ENCODE measurements at places on chromosomes 12 and 14.

- DNase-seq: peak; percentile 100
Measured at GRCh38 chr14:54773171-54774006, 129.2 kb downstream of the GCH1 start.

GRCh38 chr14:20610002-20610765, 19.0 kb upstream of the RNASE12 start:
- peak; percentile 64 for DNase-seq

DNA sequence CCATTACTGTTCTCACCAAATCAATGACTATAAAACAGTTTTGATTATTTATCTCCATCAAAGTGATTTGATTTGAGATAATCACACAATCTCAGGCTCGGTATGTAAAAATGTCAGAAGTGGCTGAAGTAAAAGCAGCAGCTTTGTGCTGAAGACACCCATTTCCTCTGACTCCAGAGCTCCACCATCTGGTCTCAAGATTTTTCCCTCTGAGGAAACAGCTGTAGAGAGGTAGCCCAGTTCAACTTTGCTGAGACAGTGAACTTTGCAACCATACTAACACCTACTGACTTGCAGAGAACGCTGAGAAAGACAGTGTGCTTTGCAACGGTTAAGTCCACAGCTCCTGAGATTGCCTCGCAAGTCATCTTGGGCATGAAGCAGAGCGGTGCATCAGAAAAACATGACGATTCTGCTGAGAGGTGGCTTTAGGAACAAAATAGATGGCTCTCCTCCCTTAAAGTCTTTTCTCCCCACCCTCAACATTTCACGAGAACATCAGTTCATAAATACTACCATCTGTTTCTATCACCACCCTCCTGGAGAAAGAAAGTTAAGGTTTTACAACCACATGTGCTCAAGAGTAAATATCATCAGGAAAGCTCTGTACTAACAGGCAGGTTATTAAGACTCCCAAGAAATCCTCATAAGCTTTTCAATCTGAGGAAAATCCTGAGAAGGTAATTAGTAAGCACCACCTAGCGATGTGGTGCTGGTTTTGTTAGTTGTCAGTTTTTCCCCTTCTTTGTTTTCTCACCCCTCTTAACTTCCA, 34.8 kb downstream of the HIGD1C start:
- peak; percentile 35 for DNase-seq

GRCh38 chr14:51533160-51533559, 118.5 kb upstream of the FRMD6 start:
- peak; percentile 64 for DNase-seq

GRCh38 chr12:100539202-100539601, 34.3 kb upstream of the GAS2L3 start:
- no peak for DNase-seq

- peak; percentile 15 for DNase-seq
Measured at GRCh38 chr12:82912406-82912805, 225.7 kb downstream of the TMTC2 start.

GRCh38 chr12:74847169-74847568, 309.5 kb downstream of the ATXN7L3B start:
- no peak for DNase-seq

GRCh38 chr14:67602076-67602475, 2.0 kb upstream of the PIGH start:
- DNase-seq: no peak

DNA sequence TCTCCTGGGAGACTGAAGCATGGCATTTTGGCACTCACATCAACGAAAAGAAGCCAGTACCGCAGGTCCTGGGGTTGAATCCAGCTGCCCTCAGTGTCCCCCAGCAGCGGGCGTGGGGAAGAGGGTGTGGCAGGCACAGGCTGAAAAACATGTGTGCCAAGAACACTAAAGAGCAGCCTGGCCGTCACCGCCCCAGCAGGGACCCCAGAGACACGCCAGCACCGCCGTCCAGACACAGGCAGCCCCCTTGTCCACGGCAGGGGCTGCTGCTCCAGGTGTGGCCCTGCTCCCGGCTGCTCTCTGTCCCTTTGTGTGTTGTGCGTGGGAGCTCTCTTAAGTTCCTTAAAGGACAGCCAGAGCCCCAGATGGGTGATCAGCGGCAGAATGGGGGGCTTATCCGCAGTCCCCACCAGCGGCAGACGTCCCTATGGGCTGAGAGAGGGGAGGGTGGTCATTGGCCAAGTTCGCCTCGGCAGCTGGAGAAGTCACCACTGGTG, 556 bp downstream of the PHETA1 start:
- no peak for DNase-seq

- DNase-seq: no peak
Measured at GRCh38 chr14:94689985-94690400, 77.8 kb downstream of the SERPINA3 start.

DNA sequence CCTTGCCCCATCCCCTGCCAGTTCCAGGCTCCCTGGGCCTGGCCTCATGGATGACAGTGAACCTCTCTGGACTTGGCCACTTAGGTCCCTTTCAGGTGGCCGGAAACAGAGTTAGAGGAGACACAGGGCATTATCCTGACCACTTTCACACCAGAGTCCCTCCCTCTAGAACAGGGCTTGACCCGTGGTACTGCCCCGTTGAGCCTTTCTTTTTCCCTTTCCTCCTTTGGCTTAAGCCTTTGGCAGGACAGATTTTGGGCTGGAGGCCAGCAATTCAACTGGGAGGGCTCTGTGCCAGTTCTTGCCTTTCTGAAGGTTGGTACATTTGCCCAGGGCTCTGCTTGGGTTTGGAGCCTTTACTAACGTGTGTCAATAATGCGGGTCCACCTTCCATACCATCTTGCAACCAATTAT, 22.8 kb downstream of the TPCN1 start:
- no peak for DNase-seq

DNA sequence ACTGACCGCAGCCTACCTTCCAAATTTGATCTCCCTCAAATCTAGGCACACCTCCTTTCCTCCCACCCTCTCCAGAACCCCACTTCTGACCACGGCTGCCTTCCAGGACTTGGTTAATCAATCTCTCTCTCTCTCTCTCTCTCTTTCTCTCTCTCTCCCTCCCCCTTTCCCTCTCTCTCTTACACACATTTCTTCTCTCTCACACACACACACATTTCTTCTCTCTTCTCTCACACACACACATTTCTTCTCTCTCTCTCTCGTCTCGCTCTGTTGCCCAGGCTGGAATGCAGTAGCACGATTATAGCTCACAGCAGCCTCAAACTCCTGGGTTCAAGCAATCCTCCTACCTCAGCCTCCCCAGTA, 521 bp upstream of the GMFB start:
- DNase-seq: no peak

GRCh38 chr12:68067762-68068376, 78.6 kb downstream of the IFNG-AS1 start:
- no peak for DNase-seq

- peak; percentile 5 for DNase-seq
Measured at GRCh38 chr12:48601013-48601756, 31.3 kb upstream of the LALBA start.

DNA sequence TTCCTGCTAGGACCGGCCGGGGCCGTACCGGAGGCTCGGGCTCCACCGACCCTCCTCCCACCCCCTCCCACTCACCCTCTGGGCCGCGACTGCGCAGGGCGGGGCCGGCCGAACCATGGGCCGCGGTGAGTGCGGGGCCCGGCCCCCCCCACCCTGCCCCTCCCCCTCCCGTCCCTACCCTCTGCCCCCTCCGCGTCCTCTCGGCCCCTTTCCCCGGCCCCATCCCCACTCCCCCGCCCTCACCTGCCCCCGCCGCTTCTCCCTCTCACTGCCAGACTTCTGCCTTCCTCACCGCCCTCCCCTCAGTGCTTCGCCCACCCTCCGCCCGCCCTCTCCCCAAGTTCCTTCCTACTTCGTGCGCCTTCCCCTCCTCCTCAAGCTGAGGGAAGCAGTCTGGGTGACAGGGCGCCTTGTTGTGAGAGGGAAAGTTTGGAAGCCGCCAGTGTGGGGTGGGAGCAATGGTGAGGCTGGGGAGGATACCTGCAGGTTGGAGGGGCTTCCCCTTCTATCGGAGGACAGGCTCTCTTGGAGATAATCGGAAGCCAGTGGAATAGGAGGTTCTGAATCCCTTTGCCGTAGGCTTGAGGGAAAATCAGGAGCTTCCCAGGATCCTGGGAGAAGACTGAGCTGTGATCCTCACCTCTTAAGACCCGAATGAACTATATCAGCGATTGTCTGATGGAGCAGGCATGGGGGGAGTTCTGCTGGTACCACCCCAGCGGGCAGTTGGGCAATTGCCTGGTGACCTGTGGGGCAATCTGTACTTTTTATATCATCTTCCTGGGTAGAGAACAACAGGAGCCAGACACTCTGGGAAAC, 472 bp downstream of the MBD6 start:
- no peak for DNase-seq

GRCh38 chr14:104001003-104001402, 58.7 kb upstream of the RD3L start:
- no peak for DNase-seq

DNA sequence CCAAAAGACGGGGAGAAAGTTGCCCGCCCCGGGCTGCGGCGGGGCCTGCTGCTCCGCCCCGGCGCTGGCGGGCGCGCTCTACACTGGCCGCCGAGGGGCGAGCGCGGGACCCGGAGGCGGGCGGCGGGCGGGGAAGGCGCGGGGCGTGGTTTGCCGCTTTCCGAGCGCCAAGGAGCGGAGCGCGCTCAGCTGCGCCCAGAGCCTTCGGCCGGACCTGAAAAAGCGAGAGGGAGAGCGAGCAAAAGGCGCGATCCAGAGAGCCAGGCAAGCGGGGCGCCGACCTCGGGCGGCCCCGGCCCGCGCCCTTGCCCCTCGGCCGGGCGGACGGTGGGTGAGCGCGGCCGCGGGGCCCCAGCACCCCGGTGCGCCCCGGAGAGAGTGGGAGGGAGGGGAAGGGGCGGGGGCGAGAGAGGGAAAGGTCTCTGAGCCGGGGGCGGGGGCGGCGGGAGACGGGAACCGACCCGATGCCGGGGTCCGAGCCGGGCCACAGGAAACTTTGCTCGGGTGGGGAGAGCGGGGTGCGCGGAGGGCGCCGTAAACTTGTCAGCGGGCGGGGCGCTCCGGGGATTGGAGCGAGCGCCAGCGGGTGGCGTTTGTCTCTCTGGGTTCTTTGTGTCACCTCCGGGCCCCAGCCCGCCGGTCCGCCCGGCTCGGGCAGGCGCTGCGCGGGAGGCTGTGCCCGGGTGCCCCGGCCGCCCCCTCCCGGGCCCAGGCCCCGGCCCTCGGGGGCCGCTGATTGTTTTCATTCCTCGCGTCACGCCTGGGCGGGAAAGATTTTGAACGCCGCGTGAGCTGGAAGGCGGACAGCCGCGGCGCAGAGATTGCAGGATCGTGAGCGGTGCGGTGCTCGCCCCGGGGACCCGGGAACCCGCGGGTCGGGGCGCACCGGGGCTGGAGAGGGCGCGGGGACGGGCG, at the start of gene SYNE2:
Gene SYNE2, plus strand, starts transcription at position 188 of the 915 bp plus-strand sequence. CDS start 56,145 bp downstream, outside the sequence.
- peak; percentile 38 for DNase-seq

GRCh38 chr14:75249251-75249957, 29.2 kb upstream of the FOS start:
- no peak for DNase-seq

GRCh38 chr14:54348923-54349620, 47.7 kb upstream of the CDKN3 start:
- DNase-seq: no peak

DNA sequence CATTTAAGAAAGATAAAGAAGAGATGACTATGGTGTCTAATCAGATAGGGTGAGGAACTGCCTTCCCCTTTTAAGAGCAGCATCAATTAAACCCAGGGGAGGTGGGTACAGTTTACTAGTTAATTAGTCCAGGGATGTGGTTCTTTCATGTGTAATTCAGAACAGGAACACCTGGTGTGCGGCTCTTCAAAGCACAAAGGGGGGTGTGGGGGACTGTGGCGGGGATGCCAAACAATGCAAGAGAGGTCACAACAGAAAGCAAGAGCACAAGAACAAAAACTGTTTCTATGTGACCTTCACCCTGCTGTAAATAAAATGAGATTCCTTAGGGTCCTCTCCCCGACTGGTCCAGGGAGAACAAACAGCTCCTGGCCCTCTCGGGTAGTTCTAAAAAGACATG, 183.9 kb upstream of the SOX5 start:
- DNase-seq: no peak

DNA sequence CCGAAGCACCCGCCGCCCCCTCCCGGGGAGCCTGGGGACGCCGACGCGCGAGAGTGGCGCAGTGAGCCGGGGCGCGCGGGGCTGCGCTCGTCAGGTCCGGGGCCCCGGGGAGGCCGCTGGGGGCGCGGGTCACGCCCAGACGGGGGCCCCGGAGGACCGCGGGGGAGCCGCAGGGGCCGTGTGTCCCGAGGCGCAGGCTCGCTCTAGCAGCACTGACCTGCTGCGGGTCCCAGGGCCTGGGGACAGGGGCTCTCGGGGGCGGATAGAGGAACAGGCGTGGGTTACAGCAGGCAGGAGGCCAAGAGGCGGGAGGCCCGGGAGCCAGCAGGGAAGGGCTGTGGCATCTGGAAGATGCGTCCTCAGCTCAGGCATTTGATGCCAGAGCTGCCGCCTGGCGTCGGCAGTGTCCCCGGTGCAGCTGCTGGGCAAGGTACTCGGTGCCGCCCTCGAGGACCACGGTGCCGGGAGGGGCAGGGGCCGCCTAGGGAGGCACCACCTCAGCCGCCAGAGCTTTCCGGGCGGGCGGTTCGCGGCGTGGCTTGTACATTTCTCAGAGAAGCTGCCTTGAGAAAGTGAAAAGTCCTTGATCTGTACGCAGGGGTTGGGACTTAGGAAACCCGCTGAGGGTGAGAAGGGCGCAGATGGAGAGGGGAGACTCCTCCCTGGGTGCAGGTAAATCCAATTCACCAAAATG, 1.2 kb downstream of the WNT5B start:
- DNase-seq: no peak

- DNase-seq: no peak
Measured at GRCh38 chr12:101642115-101643067, 47.6 kb downstream of the MYBPC1 start.

GRCh38 chr14:50985859-50986331, 41.6 kb upstream of the PYGL start:
- DNase-seq: no peak

Data from fibroblast of skin of left quadriceps (primary cell).